ENCODE measurements at places on chromosomes 2 and 18.

DNA sequence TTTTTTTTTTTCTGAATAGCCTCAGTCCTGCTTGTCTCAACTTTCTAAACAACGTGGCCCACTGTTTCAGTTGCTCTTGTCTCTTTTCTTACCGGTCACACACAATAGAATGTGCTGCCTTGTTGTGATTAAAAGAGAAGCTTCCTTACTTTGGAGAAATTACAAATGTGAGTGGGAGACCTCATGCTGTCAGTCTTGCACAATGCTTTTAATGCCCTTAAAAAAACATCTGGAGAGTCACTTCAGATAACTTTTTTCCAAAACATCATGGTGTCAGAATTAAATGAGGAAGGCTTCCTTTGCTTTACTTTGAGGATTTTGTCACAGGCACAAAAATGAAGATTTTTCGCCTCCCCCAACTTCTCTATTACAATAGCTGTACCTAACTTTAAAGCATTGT, 37.7 kb downstream of the LHCGR start:
- no peak for DNase-seq

DNA sequence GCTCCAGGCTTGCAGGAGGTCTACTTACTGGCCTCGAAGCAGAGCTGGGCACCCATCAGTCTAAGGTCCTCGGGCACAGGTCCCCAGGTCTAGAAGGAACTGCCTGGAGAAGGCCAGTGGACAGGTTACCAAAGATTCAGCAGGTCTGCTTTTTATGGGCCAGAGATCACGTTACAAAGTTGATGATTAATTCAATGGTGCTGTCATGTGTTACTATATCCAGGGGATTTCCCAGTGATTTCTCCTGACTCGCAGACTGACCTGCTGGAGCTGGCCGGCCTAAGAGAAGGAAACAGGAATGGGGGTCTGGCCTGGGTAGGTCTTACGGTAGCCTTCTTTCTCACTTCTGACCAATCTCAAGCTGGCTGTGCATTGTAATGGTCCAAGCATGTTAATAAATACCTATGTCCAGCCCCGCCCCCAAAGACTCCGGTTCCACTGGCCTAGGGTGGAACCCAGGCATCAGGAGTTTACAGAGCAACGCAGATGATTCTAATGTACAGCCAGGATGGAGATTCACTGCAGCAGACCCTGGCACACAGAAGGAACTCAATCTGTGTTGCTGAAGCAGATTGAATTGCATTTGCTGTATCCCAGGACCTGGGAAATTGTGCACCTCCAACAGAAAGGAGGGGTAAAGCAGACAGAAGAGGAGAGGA, at the start of gene NEURL3:
TSS of gene NEURL3 (minus strand) at position 127 of the 659 bp plus-strand sequence. CDS start at position 56, 71 bp downstream.
- DNase-seq, result no peak

DNA sequence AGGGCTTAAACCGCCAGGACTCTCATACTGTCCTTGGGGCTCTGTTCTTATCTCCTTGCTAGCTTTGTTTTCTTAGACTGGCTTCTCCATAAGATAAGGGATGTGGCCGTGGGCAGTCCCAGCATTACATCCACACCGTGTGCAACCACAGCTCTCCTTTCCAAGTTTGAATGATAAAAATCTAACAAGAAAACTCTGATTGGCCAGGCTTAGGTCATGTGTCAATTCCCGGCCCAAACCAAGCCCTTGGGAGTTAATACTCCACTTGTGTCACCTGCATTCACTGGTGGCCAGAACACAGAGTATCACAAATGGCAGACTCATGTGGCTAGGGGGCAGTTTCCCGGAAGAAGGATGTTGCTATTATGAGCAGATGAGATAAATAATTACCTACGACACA, 43.2 kb upstream of the KDM3A start:
- no peak for DNase-seq

GRCh38 chr2:78532762-78533379, 492.6 kb upstream of the REG3G start:
- DNase-seq, result no peak

GRCh38 chr2:13919981-13920382, 712.5 kb upstream of the LRATD1 start:
- DNase-seq, result no peak

GRCh38 chr2:16109368-16109820, 169.0 kb downstream of the MYCN start:
- no peak for DNase-seq

DNA sequence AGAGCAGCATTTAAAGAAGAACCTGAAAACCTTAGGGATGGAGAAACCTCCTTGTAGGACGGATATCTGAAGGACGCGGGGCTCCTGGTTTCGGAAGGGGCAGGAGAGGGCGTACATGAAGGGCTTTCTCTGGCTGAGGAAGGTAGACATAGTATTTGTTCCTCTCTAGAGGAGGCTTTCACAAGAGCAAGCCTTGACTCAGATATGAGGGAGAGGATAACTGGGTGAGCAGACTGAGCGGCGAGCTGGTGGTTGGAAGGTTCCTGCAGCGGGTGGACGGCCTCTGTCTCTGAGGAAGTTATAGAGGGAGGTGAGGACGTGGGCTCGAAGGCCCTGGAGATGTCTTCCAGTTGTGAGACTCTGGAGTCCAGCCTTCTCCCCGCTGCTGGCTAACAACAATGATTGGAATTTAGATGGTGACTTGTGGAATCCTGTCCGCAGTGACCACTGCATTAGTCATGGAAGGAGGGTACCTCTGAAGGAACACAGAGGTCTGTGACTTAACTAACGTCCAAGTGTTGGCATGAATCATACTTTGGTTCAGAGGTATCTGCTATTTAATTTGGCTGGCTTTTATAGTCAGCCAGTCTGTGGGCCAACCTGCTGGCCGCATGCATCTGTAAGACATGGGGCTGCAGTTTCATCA, 80.9 kb downstream of the ASAP2 start:
- no peak for DNase-seq

DNA sequence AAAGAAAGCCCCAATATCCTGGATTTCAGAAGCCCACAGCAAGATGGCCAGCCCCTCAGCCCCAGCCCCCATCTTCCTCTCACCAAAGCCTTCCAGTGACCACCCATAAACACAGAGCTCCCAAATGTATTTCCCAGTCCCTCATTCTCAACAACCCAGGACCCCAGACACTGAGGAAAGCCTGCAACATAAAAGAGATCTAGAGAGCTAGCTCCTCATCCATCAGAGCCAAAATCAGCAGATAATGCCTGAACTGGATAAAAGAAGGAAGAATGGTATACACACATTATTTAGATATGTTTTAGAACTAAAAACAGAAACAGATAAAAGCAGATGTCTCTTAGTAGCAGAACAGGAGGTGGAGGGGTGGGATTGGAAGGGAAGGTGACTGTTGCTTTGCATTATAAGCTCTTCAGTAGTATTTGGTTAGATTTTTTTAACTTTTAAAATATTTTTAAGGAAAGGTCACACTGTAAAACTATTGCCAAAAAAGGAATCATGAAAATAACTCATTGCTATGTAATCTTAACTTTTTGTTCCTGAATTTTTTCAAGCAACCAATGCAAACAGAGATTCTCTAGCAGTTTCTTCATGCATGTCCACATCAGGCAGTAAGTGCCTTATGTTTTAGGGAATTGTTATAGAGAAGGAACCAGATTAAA, 144.2 kb upstream of the PKDCC start:
- no peak for DNase-seq

DNA sequence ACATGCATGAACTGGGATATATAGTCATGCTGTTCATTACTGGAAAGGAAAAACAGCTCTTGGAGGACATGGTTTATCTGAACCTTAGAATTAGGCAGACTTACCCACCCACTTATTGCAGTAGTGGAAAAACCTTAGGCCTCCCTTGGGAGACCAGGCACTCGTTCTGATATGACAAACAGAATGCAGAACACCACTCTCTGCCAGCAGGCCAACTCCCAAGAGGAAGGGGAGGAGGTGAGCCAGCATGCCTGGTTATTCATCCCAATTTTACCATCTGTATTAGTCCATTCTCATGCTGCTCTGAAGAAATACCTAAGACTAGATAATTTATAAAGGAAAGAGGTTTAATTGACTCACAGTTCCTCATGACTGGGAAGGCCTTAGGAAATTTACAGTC, 17.5 kb downstream of the C18orf63 start:
- no peak for DNase-seq

DNA sequence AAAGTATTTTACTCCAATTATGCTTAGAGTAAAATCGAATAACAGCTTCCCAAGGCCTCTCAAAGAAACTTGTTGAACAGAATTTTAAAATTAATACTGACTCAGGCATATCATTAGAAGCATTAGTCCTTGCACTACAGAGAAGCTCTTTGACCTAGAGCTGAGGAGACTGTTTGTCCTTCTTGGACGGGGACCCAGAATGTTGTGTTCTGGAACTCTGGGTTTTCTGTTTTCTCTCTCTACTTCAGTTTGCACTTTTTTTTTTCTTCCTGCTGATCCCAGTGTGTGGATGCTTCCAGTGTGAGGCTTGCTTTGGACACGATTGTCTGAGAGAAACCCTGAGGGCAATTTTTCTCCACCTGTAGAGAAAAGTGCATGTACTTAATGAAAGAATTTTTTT, 847.6 kb downstream of the SOCS6 start:
- no peak for DNase-seq

DNA sequence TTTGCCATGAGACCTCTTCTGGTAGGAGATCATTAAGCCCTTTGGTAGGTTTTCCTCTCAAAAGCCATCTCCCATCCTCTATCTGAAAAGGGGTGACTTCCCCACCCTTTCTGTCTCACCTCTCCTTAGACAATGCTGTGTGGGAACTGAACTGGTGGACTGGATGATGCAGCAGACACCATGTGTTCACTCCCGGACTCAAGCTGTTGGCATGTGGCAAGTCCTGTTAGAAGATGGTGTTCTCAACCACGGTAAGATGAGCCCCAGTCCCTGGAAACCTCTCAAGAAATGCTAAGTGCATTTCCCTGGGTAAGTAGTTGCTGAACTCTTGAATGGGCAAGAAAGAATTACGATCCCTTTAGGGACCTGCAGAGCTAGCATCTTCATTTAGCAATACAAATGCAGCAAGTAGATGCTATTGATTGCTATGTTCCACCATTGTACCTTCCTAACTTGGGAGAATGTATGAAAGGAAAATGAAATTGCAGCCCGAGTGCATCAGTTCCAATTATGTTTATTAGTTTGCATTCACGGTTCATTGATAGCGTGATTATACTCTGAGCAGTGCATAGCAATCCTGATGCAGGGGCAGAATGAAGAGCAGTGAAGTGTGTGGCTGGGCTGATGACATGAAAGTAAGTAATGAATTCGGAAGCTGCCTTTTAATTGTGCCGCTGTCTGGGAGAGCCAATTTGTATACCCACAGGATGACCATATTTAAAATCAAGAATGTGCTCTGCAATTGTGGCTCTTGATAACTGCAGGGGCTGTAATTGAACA, 110.0 kb upstream of the MAP3K20 start:
- DNase-seq, result no peak

DNA sequence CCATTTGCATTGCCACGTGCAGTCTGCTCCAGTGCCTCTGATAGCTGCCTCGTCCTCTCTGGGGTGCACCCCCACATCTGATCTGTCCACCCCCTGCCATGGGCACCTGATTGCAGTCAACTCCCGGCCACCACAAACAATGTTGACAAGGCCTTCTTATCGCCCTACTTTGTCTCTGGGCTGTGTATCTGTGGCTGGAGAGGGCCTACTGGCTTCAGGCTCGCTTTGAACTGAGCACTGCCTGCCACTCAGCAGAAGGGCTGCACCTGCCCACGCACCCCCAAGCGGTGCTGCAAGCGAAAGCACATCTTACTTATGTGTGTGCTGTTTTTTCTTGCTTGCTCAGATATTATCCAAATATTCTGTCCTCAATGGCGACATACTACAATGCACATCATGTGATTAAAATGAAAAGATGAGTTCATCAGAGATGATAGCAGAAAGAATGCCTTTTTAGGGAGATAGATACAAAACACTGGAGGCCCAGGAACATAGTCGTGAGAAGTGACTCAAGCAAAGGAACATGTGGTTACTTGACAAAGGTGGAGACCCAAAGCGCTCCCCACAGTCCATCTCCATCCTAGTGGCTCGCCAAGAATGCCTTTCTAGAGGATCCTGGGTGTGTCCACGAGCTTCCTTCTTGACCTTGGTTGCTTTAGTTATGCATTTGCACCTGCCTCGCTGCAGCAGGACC, 28.8 kb downstream of the FBLN7 start:
- DNase-seq, result no peak

DNA sequence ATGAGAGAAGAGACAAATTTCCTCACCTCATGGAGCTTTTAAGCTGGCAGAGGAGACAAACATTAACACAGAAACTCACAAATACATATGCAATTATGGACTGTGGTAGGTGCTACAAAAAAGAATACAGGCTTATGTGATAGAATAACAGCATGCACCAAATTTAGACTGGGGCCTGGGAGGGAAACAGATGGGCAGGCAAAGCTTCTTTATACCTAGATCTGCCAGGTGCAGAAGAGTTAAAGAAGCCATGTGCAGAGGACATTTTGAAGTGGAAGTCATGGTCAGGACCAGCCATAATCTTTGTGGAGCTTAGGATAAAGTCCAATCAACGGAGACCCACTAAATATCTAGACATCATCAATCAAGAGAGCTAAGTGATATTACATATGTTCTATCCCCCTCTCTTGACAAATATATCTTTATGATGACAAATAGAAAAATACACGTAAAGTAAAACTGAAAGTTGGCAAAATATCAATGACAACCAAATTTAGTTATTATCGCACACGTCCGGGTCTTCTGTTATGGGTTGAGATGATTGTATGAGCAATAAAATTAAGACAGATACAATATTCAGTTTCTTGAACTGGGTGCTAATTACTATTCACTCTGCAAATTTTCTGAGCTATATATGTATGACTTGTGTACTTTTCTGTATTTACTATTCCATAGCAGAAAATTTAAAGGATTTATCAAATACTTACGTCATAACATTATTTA, 44.1 kb downstream of the CD28 start:
- DNase-seq, result no peak

DNA sequence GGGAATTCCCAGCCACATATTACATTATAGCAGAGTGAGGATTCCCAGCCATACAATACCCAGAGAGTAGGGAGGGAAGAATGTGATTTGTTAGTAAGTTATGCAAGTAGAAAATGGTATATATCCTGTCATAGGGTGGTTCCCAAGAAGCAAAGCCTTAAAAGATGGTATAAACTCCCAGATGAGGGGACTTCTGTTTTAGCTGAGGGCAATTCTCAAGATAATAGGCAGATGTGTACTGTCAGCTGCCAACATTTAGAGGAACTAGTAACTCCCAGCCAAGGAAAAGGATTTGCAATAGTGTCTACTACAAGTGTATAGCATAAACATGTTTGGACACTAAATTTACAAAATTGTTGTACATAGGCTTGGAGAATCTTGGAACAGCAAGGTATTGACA, 86.5 kb downstream of the XDH start:
- DNase-seq, result no peak

DNA sequence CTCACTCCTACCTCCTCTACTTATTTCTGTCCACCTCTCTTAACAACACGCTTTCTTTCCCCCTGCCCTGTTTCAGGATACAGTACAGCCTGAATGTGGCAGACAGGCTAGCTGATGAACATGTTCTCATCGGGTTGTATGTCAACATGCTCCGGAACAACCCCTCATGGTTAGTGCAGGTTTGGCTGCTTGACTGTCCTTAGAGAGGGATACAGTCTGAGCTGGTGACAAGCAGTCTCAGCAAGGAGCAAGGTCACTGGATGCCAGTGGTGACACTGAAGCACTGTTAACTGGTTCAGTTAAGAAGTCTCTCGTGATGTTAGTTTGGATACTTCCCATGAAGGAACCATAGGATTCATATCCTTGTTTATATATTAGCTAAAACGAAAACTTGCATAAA, 128.6 kb downstream of the DTNA start:
- no peak for DNase-seq

All from stimulated activated CD8-positive, alpha-beta memory T cell treated with anti-CD3 and anti-CD28 coated beads, Interleukin-15, amount 100 ng/mL, for 24 hours (primary cell).